ENCODE measurements at places on chromosomes 5 and 9. TPM values are rescaled to one million over a fixed set of nuclear protein-coding genes. Genes with fewer than 3 reads are reported as not detected.

DNA sequence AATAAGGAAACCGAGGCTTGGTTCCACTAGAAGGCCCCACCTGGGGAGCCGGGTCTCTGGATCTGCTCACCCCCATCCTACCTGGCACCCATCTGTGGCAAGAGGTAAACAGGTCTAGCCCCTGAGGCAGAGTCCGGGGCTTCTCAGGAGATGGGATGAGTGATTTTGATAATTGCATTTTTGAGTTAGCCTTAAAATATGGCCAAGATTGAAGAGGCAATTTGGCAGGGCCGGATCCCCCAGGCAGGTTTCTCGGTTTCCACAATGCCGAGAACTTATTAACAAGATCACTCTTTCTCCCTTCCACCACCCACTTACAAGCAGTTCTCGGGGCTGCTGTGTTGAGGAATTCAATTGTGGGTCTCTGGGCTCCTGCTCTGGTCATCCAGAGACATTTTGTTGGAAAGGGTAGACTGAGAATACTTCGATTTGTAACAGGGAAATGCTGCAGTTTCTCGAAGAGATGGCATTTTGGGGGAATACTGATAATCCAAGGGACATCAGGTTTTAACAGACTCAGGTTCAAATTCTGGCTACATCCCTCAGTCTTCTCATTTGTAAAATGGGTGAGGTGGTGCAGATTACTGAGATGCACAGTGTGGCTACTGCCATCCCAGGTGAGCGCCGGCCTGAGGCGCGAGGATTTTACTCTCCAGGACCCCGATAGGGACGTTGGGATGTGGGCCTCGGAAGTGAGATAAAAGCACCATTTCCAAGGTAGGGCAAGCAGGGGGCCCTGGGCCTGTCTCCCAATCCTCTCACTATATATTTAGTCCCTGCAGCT lies 194.2 kb downstream of the CDK5RAP2 start:
- no peak overlapping the region for H3K4me3 ChIP-seq
- H3K4me1 ChIP-seq, result peaks cover 18% of the 10 kb centered on the region
- no peak for DNase-seq
- H3K27me3 ChIP-seq, result no peaks in the 10 kb centered on the region
- H3K36me3 ChIP-seq, result no peaks in the 10 kb centered on the region

DNA sequence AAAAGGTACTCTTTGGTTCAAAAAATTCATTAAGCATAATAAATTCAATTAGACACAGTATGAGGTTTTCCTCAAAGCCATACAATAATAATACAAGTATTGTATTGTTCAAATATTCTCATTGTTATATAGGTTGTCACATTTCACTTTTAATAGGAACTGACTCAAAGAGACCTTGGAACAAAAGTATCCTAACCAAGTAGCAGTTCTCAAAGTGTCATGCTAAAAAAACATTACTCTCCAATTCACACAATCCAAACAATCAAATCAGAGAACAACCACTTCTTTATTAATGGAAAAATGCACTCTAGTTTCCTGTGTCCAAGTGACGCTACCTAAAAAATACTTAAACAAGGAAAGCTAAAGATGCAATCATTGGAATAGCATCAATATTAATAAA lies 115.4 kb downstream of the DENND1A start:
- H3K36me3 ChIP-seq, result no peaks in the 10 kb centered on the region
- no peak overlapping the region for H3K4me3 ChIP-seq
- H3K4me1 ChIP-seq, result no peaks in the 10 kb centered on the region
- DNase-seq, result no peak

DNA sequence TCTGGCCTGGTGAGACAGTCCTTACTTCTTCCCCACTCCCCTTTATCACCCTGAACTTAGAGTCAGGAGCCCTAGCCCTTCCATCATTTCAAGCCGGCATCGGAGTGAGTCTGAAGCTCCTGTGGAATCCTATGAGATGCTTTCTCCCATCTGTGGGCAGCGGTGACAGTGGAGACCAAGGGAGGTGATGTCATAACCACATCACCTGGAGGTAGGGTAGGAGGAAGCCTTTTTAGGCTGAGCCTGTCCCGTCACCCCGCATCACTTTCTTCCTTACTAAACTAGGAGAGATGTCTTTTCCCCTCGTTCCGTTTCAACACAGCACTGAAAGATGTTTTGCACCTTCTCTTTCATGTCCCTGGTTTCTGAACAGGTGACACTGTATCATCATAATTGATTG lies 124.1 kb upstream of the WWC1 start:
- H3K36me3 ChIP-seq, result no peaks in the 10 kb centered on the region
- H3K27me3 ChIP-seq, result no peaks in the 10 kb centered on the region
- peaks cover 9% of the 10 kb centered on the region for H3K4me1 ChIP-seq
- H3K27ac ChIP-seq, result no peak overlapping the region
- no peak overlapping the region for H3K4me3 ChIP-seq

DNA sequence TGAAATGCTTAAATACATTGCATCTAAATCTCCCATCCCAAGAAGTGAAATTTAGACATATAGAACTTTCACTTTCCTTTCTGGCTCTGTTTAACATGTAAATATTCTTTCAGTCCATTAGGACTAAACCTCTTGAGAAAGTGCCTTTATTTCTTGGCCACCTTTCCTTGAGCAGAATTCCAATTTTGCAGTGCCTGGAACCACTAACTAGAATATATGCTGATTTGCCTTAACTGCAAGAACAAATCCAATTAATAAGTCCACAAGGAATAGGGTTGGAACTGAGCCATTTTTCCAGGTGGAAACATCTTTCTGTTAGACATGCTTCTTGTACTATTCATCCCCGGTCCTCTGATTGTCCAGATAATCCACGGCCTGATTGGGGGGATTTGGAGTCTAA lies 478.0 kb downstream of the ENC1 start:
- H3K36me3 ChIP-seq, result no peaks in the 10 kb centered on the region
- no peaks in the 10 kb centered on the region for H3K4me1 ChIP-seq
- no peak overlapping the region for H3K4me3 ChIP-seq
- H3K27me3 ChIP-seq, result no peaks in the 10 kb centered on the region

DNA sequence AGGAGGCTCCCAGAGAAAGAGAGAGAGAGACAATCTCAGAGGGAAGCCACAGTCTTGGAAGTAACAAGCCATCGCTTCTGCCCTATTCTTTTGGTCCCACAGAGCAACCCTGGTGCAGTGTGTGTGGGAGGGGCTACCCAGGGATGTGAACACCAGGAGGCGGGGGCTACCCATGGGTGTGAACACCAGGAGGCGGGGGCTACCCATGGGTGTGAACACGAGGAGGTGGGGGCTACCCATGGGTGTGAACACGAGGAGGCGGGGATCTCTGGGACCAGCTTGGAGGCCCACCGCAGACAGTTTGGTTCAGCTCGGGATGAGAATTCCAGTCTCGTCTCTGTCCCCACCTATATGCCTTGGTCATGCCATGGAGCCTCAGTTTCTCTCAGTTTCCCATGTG lies 44.9 kb downstream of the HMCN2 start:
- no peaks in the 10 kb centered on the region for H3K27me3 ChIP-seq
- no peaks in the 10 kb centered on the region for H3K36me3 ChIP-seq
- DNase-seq, result no peak
- H3K4me1 ChIP-seq, result no peaks in the 10 kb centered on the region
- H3K4me3 ChIP-seq, result no peak overlapping the region

GRCh38 chr5:72477644-72478043 lies 29.6 kb downstream of the ZNF366 start:
- no peaks in the 10 kb centered on the region for H3K4me1 ChIP-seq
- no peak overlapping the region for H3K4me3 ChIP-seq
- DNase-seq, result no peak
- no peaks in the 10 kb centered on the region for H3K27me3 ChIP-seq
- H3K36me3 ChIP-seq, result no peaks in the 10 kb centered on the region

- no peak for DNase-seq
- H3K27ac ChIP-seq, result no peak overlapping the region
- peaks cover 16% of the 10 kb centered on the region for H3K36me3 ChIP-seq
Observed at GRCh38 chr5:157352756-157353340, 86.9 kb downstream of the CYFIP2 start.

DNA sequence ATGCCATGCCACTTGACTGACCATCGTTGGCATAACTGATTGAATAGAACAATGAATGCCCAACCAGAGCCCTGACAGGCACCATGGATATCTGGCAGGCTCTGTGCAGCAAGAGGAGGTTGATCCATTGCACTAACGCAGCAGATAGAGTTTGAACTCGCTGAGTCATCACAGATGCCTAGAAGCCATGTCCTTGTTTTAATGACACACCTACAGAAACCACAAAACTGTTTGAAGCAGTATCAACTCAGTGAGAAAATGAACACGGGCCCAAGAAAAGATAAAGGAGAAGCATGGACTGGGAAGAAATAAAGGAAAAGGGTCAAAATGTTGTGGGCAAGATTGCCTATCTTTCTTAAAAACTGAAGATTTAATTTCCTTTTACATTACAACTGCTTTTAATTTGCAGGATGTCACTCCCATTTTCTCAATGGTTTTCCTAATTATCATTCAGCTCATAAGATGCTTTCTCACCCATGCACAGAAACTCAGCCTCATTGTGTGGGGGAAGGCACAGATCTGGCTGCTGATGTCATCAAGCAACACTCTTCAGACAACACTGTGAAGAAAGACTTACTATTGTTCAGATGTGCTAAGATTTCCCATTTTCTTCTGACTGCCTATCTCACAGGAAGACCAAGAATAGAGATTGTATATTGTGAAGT lies 129.0 kb downstream of the PIK3R1 start:
- no peaks in the 10 kb centered on the region for H3K27me3 ChIP-seq
- H3K27ac ChIP-seq, result no peak overlapping the region

DNA sequence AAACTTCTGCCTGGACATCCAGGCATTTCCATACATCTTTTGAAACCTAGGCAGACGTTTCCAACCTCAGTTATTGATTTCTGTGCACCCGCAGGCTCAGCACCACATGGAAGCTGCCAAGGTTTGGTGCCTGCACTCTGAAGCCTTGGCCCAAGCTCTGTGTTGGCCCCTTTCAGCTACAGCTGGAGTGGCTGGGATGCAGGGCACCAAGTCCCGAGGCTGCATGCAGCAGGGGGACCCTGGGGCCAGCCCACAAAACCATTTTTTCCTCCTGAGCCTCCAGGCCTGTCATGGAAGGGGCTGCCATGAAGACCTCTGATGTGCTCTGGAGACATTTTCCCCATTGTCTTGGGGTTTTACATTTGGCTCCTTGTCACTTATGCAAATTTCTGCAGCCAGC lies 49.9 kb downstream of the NFX1 start:
- H3K27me3 ChIP-seq, result no peaks in the 10 kb centered on the region
- no peak overlapping the region for H3K27ac ChIP-seq
- DNase-seq, result no peak
- H3K4me3 ChIP-seq, result no peak overlapping the region
- no peaks in the 10 kb centered on the region for H3K4me1 ChIP-seq

GRCh38 chr5:115543365-115544042 lies 1.1 kb downstream of the FEM1C start:
- no peaks in the 10 kb centered on the region for H3K36me3 ChIP-seq
- H3K27me3 ChIP-seq, result no peaks in the 10 kb centered on the region
- H3K4me1 ChIP-seq, result no peaks in the 10 kb centered on the region
- peak overlapping the region; percentile 94 for H3K27ac ChIP-seq

- H3K27ac ChIP-seq, result no peak overlapping the region
- H3K27me3 ChIP-seq, result no peaks in the 10 kb centered on the region
- no peaks in the 10 kb centered on the region for H3K4me1 ChIP-seq
- H3K36me3 ChIP-seq, result no peaks in the 10 kb centered on the region
- H3K4me3 ChIP-seq, result no peak overlapping the region
Observed at GRCh38 chr5:41482715-41483114, 27.7 kb downstream of the PLCXD3 start.

DNA sequence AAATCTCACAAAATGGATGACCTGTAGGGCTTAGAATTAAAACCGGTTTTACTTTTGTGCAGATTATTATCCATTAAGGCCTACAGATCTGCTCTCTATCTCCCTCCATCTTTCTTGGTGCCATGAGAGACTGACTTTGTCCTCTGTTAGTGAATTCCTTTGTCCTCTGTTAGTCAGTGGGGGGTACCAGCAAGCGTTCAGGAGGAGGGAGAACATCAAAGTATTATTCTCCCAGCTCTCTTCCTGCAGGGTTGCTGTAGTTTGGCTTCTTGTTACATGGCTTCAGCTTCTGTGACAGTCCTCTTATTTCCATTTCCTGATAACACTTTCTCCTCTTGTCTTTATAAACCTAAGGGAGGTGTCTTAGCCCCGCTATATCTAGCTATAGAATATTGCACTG lies 850.5 kb upstream of the SEMA6A start:
- no peak for DNase-seq
- H3K27ac ChIP-seq, result no peak overlapping the region

GRCh38 chr9:69671311-69671878 lies 776 bp downstream of the APBA1 start:
- peaks cover 5% of the 10 kb centered on the region for H3K4me1 ChIP-seq
- peak overlapping the region; percentile 51 for H3K4me3 ChIP-seq
- no peaks in the 10 kb centered on the region for H3K27me3 ChIP-seq

GRCh38 chr9:121863955-121864354 lies 212.5 kb downstream of the DAB2IP start:
- no peak overlapping the region for H3K27ac ChIP-seq
- no peaks in the 10 kb centered on the region for H3K36me3 ChIP-seq
- DNase-seq, result no peak
- H3K4me3 ChIP-seq, result no peak overlapping the region
- no peaks in the 10 kb centered on the region for H3K27me3 ChIP-seq

- no peaks in the 10 kb centered on the region for H3K4me1 ChIP-seq
- H3K4me3 ChIP-seq, result no peak overlapping the region
- H3K27me3 ChIP-seq, result no peaks in the 10 kb centered on the region
- no peak for DNase-seq
Observed at GRCh38 chr9:4324513-4324912, 24.6 kb upstream of the GLIS3 start.

- no peak overlapping the region for H3K4me3 ChIP-seq
- H3K27ac ChIP-seq, result no peak overlapping the region
- no peaks in the 10 kb centered on the region for H3K36me3 ChIP-seq
- DNase-seq, result no peak
- no peaks in the 10 kb centered on the region for H3K4me1 ChIP-seq
- H3K27me3 ChIP-seq, result no peaks in the 10 kb centered on the region
Observed at GRCh38 chr9:108083796-108084352, 594.3 kb upstream of the KLF4 start.

The GPX8 gene
- 13.5 TPM for polyA plus RNA-seq

The FOXI1 gene
- polyA plus RNA-seq, result 48.5 TPM

The ANGPTL2 gene
- 4.3 TPM for polyA plus RNA-seq

The PHAX gene
- 23.7 TPM for polyA plus RNA-seq

The CCDC180 gene
- 3.8 TPM for polyA plus RNA-seq

The GBA2 gene
- polyA plus RNA-seq, result 83.2 TPM

The EIF4E1B gene
- not detected for polyA plus RNA-seq

The CDX1 gene
- 0.39 TPM for polyA plus RNA-seq

The TNFSF8 gene
- 0.43 TPM for polyA plus RNA-seq

The CYLC2 gene
- not detected for polyA plus RNA-seq

The BARX1 gene
- not detected for polyA plus RNA-seq

The ANAPC2 gene
- 19.9 TPM for polyA plus RNA-seq

The KIF27 gene
- 1.5 TPM for polyA plus RNA-seq
